ENCODE measurements at places on chromosomes 3 and 15.

DNA sequence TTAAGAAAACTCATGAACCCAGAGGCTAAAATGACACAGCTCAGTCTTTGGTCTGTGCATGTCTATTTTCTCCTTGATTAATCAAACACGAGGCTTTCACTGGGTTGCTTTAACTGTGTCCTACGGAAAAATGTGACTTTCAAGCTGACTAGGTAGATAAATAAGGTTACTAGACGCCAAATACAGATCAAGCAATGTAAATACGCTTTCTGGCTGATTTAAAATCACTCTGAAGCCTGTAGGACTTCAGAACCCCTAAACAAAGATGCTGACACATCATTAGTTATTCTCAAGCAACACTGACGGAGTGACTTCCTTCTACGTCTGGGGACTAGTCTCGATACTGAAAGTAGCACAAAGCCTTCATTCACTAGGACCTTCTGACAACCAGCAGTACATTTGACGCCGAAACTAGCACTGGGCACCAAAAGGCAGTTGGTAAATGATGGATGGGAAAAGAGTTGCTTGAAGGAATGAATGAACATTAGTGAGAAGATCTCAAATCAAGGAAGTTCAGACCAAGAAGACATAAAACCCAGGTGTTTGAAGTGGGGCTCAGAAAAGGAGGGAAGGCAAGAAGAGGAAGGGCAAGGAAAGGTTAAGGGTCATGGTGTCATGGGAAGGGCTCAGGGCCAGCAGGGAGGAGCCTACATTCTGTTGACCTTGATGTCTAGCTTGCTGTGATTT, 67.1 kb upstream of the CDV3 start:
- DNase-seq: peak; percentile 81

- no peak for DNase-seq
Measured at GRCh38 chr15:35507932-35508638, 37.9 kb downstream of the DPH6 start.

DNA sequence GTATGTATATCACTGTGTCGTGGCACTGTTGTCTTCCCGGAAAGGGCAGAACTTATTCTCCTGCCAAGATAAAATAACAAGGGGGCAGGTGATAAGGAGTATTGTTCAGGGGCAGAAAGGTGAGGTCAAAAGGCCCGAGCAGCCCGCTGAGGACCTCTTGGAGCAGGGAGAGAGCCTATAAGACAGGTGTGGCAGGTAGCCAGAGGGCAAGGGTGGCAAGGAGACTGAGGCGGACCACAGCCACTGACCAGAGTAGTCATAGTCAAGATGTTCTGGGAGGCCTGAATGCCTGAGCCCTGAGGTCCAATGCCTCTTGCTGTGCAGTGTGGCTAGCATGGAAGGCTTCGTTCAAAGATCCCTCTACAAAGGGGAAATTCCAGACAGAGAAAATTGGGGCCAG, 172.3 kb upstream of the CHRNA7 start:
- no peak for DNase-seq

DNA sequence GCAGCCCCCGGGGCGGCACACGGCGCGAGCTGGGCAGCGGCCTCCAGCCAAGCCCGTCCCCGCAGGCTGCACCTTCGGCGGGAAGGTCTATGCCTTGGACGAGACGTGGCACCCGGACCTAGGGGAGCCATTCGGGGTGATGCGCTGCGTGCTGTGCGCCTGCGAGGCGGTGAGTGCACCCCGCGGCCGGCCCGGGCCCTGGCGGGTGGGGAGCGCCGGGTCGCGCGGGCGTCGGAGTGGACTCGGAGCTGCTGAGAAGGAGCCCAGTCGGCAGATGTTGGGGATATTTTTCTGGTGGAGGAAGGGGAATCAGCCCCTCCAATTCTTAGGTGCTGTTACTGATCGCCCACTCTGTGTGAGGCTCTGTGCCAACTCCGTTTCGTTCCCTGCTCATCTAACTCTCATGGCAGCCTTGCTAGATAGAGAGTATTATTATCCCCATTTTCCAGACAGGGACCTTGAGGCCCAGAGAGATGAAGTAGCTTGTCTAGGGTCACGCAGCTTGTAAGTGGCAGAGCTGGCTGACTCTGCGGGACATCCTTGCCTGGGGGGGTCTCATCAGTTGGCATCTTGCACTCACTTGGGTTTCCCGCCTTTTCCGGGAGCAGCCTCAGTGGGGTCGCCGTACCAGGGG, 890 bp downstream of the CHRD start:
- no peak for DNase-seq

- DNase-seq: no peak
Measured at GRCh38 chr3:109631897-109632296, 294.6 kb upstream of the DPPA4 start.

GRCh38 chr15:31483986-31484951, 157.6 kb downstream of the KLF13 start:
- no peak for DNase-seq

GRCh38 chr3:124579641-124580040, 150.6 kb upstream of the UMPS start:
- no peak for DNase-seq

GRCh38 chr15:45155739-45156138, 25.9 kb downstream of the DUOX1 start:
- DNase-seq: no peak

DNA sequence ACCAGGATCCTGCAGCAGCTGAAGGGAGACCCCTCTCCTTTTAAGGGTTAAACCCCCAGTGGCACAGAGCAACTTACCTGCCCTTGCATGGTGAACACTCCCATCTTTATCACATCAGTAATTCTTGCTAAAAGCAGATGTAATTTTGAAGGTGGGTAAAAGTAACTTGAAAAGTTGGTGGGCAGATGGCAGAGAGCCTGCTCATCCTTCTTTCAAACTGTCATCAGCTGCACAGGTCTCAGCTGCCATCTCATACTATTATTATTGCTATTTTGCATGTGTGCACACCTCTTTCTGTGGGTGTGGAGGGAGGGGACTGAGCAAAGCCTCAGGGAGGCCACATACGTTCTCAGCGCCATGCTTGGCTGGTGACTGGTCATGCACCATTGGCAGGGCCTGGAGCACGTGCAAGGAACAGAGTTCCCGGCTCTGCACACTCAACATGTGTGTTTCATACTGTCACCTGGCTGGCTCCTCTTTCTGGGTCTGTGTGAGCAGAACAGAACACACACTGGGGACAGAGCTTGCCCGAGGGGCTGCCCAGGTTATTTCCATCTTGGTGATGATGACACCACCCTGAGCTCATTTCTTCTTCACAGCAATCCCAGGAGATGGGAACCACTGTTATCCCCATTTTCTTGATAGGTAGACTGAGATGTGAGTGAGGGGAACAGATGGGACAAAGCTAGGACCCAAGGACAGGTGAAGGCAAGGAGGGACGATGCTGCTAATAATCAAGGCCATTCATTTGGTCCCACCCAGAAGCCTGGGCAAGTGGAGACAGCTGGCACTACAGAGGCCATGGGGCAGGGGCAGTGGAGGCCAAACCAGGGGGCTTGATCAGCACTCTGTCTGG, 95.8 kb upstream of the KLF13 start:
- DNase-seq: no peak

- DNase-seq: no peak
Measured at GRCh38 chr3:38563070-38563885, 67.1 kb downstream of the EXOG start.

DNA sequence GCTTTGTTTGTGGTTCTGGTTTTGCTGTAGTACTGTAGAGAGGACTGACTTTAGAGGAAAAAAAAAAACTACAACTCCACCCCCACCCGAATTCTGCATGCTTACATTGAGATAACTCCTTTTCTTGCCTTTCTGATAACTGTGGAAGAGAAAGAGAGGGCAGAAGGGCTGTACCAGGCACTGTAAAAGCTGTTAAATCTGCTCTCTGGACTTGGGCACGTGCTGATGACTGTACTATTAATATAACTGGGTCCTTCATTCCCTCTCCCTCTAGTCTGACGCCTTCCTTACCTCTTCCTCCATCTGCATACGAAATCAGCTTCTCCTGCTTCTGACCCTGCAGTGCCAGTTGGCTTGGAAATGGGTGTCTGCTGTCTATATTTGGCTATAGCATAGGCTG, 15.0 kb downstream of the MAPKBP1 start:
- no peak for DNase-seq

DNA sequence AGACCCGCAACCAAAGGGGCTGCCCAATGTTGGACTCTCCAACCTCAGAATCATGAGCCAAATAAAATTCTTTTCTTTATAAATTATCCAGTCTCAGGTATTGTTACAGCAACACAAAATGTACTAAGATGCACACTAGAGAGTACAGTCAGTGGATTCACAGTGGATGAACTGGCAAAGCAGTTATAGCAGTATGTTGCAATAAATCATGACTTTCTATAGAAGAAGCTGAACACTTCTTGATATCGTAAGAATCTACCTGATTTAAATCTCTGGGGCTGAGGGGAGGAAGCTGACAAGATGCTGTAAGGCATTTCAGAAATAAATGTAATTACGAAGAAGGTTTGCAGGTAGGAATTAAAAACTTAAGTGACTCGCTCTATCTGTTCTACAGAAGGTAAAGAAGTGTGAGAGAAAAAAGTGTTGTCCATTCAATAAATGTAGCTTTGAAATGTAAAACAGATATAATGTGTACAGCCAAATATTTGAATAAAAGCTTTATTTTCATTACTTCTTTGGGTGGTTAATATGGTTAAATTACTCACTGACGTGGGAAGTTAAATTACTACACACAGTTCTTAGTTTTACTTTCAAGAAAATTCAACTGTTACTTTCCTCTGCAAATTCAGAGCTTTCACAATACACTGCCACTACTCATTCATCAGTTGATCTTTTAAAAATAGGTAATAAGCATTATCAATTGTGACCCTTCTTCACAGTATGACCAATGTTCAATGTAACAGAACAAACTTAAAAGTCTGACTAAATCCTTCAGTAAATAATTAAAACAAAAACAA, 439.1 kb downstream of the SHQ1 start:
- DNase-seq: peak; percentile 62

DNA sequence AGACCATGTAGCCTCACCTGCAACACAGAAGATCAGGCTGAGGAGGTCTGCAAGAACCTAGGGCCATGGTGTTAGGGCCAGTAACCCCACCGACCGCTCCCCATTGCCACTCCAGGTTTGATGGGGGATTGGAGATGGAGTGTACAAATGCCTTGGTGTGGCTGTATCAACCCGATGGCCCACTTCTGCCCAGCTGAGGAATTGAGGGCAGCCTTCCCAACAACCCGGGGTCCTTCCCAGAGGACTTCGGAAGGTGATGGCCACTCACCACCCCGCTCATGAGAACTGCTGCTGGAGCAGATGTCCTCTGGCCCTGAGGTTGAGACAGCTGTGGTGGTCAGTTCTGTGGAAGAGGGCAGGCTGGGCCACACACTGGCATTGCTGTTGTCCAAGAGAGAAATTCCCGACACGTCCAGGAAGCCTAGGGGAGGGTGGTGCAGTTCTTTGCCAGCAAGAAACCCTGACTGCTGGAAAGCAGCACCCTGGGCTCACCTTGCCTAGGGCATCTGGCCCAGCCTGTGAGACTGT, 8.9 kb downstream of the GORASP1 start:
- no peak for DNase-seq

DNA sequence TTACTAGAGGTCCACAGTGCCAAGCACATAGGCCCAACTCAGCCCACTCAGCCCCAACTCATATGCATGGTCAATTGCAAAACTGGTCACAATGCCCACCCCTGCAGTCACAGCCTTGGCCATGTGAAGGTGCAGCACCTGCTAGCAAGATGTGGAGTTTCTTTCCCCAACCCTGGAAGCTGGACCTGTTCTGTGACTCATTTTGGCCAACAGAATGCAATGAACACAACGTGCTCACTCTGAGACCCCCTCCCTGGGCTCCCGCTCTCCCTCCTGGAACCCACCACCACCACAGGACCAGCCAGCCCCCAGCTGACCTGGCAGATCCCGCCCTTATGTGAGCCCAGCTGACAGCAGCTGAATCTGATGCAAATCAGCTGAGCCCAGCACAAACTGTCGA, 34.4 kb downstream of the ALDH1L1 start:
- no peak for DNase-seq

DNA sequence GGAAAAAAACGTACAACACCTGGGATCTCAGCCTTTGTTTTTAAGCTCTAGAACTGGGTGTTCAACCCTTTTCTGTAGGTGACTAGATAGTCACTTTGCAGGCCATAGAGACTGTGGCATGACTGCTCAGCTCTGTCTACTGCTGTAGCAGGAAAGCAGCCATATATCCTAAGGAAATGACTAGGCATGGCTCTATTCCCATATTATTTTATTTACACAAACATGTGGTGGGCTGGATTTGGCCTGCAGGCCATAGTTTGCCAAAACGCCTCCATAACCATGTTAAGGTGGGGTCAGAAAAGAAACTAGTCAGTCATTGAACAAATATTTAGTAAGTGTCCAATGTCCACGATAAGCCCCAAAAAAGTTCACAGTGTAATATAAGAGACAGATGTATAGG, 452.5 kb downstream of the MCTP2 start:
- DNase-seq: no peak

DNA sequence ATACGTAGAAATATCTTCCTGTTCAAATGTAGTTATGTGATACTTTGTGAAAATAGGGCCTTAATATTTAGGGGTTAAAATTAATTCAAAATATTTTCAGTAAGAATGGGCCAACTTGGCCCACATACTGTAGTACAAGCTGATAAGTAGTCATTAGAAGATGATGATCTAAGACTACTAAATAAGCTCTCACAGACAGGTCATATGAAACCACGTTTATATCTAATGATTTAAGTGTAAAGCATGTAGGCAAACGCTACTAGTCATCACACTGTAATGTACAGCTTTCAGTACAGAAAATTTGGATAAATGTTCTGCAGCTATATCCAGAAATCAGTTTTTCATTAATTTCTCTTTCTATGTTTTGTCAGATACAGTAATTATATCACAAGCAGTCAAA, 228.6 kb downstream of the UBE2E2 start:
- DNase-seq: no peak

DNA sequence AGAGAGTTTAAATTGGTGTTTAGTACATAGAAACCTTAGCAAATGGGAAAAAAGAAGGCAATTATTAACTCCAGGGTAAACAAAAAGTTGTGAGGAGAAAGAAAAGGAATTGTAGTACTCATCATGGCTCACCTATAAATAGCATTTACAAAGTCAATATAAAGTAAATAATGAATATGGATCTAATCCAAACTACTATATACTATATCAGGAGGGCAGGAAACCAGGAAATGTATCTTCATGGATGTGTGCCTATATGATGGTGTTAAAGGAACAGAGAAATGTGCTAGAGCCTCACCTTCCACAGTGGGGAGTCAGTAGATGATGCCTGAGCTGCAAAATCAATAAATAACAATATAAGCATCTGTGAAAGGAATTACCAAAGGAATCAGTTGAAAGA, 208.9 kb downstream of the FAM43A start:
- DNase-seq: no peak

- DNase-seq: peak; percentile 68
Measured at GRCh38 chr3:119352863-119353527, 58.8 kb downstream of the ARHGAP31 start.

DNA sequence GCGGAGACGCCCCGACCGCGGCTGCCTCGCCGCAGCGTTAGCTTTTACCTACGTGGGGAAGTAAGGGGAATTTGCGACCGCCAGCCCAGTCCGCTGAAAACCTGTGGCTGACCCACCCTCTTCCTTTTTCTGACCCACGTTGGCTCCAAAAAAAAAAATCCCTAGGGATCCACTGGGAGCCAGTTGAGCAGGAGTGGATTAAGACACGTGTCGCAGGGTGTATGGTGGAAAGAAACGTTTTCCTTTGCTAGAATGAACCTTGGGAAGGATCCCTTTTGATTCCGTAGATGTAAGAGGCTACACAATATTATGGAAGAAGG, 575 bp upstream of the PCYT1A start:
- DNase-seq: no peak

- no peak for DNase-seq
Measured at GRCh38 chr3:122219242-122219872, 35.9 kb downstream of the CASR start.

All from suppressor macrophage treated with lipopolysaccharide for 4 hours (primary cell).